ENCODE measurements at places on chromosomes 5 and 9. TPM values are rescaled to one million over a fixed set of nuclear protein-coding genes. Genes with fewer than 3 reads are reported as not detected.

- no peak overlapping the region for H3K4me3 ChIP-seq
- no peaks in the 10 kb centered on the region for H3K27me3 ChIP-seq
- no peaks in the 10 kb centered on the region for H3K4me1 ChIP-seq
- DNase-seq, result peak; percentile 21
- no peak overlapping the region for H3K27ac ChIP-seq
- H3K36me3 ChIP-seq, result no peaks in the 10 kb centered on the region
These were observed 36.1 kb downstream of the TMC1 start for GRCh38 chr9:72557549-72557948.

DNA sequence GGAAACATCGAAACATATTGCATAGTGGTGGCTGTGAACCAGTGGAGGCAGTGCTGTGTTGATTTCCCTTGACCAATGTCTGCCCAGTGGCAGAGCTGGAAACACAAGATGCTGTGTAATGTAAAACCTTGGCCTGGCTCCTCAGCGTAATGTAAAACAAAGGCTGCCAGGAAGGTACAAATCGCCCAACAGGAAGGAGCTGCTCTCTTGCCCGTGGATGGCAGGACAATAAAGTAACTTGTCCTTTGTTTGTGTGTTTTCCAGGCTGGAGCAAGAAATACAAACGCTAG is 143.4 kb downstream of the PALM2AKAP2 start:
- no peak overlapping the region for H3K4me3 ChIP-seq
- peaks cover 7% of the 10 kb centered on the region for H3K4me1 ChIP-seq
- no peak for DNase-seq
- no peaks in the 10 kb centered on the region for H3K36me3 ChIP-seq
- no peaks in the 10 kb centered on the region for H3K27me3 ChIP-seq
- H3K27ac ChIP-seq, result no peak overlapping the region

SLC6A7 gene
- not detected for total RNA-seq

GRCh38 chr5:124650951-124651662 is 95.3 kb downstream of the ZNF608 start:
- no peaks in the 10 kb centered on the region for H3K36me3 ChIP-seq
- H3K4me1 ChIP-seq, result peaks cover 37% of the 10 kb centered on the region
- DNase-seq, result no peak

GRCh38 chr5:113546703-113547183 is 33.2 kb downstream of the YTHDC2 start:
- no peaks in the 10 kb centered on the region for H3K27me3 ChIP-seq
- H3K27ac ChIP-seq, result no peak overlapping the region
- H3K4me1 ChIP-seq, result no peaks in the 10 kb centered on the region
- H3K36me3 ChIP-seq, result peaks cover 46% of the 10 kb centered on the region

- no peak overlapping the region for H3K4me3 ChIP-seq
- no peak overlapping the region for H3K27ac ChIP-seq
- H3K36me3 ChIP-seq, result no peaks in the 10 kb centered on the region
- no peaks in the 10 kb centered on the region for H3K4me1 ChIP-seq
These were observed 491.1 kb downstream of the ENC1 start for GRCh38 chr5:74149395-74149794.

GRCh38 chr9:97487861-97488260 is 13.6 kb upstream of the TMOD1 start:
- H3K36me3 ChIP-seq, result peaks cover 27% of the 10 kb centered on the region
- no peak overlapping the region for H3K27ac ChIP-seq
- no peak for DNase-seq
- no peaks in the 10 kb centered on the region for H3K27me3 ChIP-seq

GRCh38 chr9:108095496-108095895 is 605.9 kb upstream of the KLF4 start:
- no peaks in the 10 kb centered on the region for H3K27me3 ChIP-seq
- no peak for DNase-seq
- H3K4me3 ChIP-seq, result no peak overlapping the region
- no peaks in the 10 kb centered on the region for H3K36me3 ChIP-seq

DNA sequence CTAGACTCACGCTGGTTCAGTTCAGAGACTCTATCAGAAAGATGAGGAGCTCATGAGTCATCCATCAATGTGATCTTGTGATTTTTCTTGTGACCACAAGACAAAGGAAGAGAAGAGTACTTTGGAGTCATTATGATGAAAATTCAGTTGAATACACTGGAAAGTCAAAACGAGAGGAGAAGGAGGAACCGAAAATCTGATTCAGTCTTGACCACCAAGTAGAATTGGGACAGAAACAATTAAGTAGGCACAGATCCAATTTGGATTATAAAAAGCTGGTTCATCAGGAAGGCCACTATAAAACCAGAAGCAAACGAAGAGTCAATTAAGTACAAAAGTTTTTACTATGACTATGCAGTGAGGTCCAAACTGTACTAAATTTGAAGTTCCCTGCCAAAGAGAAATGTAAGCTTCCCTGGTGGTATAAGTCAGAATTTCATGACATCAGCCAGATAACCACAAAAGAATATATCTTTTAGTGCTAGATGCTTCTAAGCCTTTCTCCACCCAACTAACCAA is 90.9 kb downstream of the THBS4 start:
- no peak for DNase-seq
- peaks cover 38% of the 10 kb centered on the region for H3K4me1 ChIP-seq
- H3K27me3 ChIP-seq, result no peaks in the 10 kb centered on the region
- H3K4me3 ChIP-seq, result no peak overlapping the region
- no peak overlapping the region for H3K27ac ChIP-seq
- H3K36me3 ChIP-seq, result peaks cover 6% of the 10 kb centered on the region

GRCh38 chr5:58188262-58188651 is 271.6 kb downstream of the PLK2 start:
- DNase-seq, result no peak
- no peak overlapping the region for H3K4me3 ChIP-seq

- no peak overlapping the region for H3K27ac ChIP-seq
- H3K4me1 ChIP-seq, result peaks cover 23% of the 10 kb centered on the region
- H3K4me3 ChIP-seq, result no peak overlapping the region
- no peaks in the 10 kb centered on the region for H3K36me3 ChIP-seq
- no peak for DNase-seq
These were observed 992 bp downstream of the LCNL1 start for GRCh38 chr9:136983656-136984314.

- no peak for DNase-seq
- peaks cover 4% of the 10 kb centered on the region for H3K36me3 ChIP-seq
- no peak overlapping the region for H3K4me3 ChIP-seq
These were observed 22.1 kb downstream of the LRRC70 start for GRCh38 chr5:62600560-62601252.

ENHO gene
- 0.45 TPM for total RNA-seq

DNA sequence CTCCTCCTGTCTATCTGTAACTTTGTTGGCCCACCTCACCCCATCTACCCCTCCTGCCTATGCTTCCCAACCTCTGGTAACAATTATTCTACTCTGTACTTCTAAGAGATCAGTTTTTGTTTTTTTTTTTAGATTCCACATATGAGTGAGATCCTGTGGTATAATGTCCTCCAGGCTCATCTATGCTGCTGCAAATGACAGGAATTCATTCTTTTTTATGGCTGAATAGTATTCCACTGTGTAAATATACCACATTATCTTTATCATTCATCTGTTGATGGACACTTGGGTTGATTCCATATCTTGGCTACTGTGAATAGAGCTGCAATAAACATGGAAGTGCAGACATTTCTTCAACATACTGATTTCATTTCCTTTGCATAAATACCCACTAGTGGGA is 8.0 kb upstream of the NPR2 start:
- H3K27ac ChIP-seq, result no peak overlapping the region
- no peak overlapping the region for H3K4me3 ChIP-seq
- DNase-seq, result no peak
- H3K27me3 ChIP-seq, result no peaks in the 10 kb centered on the region

GGTA1 gene
- not detected for total RNA-seq

DNA sequence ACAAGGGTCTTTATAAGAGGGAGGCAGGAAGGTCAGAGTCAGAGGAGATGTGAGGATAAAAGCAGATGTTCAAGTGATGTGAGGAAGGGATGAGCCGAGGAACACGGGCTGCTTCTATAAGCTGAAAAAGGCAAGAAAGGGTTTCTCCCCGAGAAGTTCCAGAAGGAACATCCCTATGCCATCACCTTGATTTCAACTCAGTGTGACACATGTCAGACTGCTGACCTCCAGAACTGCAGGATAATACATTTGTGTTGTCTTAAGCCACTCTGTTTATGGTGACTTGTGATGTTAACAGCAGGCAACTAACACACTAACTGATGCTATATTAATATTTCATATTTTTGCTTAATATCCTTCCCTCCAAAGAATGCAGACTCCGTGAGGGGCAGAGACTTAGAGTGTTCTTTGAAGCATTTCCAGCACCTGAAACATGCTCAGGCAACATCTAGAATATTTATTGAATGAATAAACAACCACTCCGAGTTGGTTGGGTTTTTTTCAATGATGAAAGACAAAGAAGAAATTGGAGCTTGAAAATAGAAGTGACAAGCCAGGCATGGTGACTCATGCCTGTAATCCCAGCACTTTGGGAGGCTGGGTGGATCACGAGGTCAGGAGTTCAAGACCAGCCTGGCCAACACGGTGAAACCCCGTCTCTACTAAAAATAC is 77.6 kb upstream of the ADRA1B start:
- H3K4me1 ChIP-seq, result no peaks in the 10 kb centered on the region
- H3K27ac ChIP-seq, result no peak overlapping the region
- H3K4me3 ChIP-seq, result no peak overlapping the region
- no peaks in the 10 kb centered on the region for H3K36me3 ChIP-seq

GRCh38 chr5:153690236-153690635 is 199.8 kb downstream of the GRIA1 start:
- H3K27ac ChIP-seq, result no peak overlapping the region
- no peak for DNase-seq
- H3K4me3 ChIP-seq, result no peak overlapping the region
- H3K27me3 ChIP-seq, result no peaks in the 10 kb centered on the region

SLC6A18 gene
- not detected for total RNA-seq

DNA sequence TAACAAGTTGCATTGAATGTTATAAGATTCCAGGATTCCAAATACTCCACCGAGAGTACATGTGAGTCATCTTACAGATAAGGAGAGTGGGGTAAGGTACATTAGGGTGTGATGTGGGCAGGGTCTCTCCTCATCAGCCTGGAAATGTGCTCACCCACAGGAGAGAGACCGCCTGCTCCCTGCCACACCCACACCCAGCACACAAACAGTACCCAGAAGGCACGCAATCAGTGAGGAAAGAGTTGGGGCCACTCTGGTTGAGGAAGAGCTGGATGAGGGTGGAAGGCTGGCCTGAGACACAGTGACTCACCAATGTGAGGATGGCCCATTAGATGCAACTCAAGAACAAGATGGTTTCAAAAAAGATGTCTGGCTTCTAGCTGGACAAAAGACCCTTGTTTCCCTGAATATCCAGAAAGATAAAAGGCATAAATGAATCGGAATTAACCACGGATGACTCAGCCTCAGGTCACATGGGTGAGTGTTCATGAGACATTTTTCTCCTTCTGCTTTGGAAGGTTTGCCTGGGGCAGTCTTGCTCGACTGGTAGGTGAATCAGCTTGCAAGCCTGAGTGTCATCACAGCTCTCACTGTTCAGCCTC is 51.1 kb upstream of the LHFPL2 start:
- H3K36me3 ChIP-seq, result no peaks in the 10 kb centered on the region
- no peak overlapping the region for H3K4me3 ChIP-seq
- no peak for DNase-seq
- H3K4me1 ChIP-seq, result no peaks in the 10 kb centered on the region
- no peak overlapping the region for H3K27ac ChIP-seq

DEPDC1B gene
- total RNA-seq, result 0.60 TPM

DOCK8 gene
- 126 TPM for total RNA-seq

CDH9 gene
- not detected for total RNA-seq

DNA sequence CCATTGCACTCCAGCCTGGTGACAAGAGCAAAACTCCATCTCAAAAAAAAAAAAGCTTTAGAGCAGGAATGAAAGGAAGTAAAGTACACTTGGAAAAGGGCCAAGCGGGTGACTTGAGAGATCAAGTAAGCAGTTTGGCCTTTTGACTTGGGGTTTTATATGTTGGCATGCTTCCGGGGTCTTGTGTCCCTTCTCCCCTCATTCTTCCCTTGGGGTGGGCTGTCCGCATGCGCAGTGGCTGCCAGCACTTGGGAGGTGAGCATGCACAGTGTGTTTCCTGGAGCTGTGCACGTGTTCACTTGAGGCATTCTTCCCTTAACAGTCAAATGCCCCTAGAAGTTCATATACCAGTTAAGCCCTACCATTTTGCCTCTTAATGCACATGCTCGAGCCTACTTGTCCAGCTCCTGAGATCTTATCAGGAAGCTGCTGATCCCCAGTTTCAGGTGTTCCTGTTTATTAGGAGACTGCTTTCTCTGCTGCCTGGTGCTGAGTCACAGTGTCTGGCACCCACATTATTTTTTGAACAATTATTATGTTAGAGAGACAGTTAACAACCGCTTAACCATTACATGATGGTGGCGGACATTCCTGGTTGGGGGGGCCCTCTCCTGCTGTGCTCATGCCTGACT is 32.6 kb upstream of the PRRC2B start:
- no peaks in the 10 kb centered on the region for H3K27me3 ChIP-seq
- no peaks in the 10 kb centered on the region for H3K36me3 ChIP-seq
- H3K4me3 ChIP-seq, result no peak overlapping the region

DNA sequence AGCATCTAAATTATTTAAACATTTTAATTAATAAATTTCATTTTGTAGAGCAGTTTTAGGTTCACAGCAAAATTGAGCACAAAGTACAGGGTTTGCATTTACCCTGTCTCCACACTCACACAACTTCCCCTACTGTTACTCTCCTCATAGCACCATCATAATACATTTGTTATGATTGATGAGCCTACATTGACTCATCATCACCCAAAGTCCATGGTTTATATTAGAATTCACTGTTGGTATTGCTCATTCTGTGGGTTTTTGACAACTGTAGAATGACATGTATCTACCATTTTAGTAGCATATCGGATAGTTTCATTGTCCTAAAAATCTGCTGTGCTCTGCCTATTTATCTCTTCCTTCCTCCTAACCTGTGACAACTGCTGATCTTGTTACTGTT is 411.1 kb upstream of the MPDZ start:
- H3K27ac ChIP-seq, result no peak overlapping the region
- H3K4me3 ChIP-seq, result no peak overlapping the region
- H3K36me3 ChIP-seq, result no peaks in the 10 kb centered on the region
- no peaks in the 10 kb centered on the region for H3K27me3 ChIP-seq

AQP7 gene
- total RNA-seq, result 0.27 TPM

DBH gene
- 1.8 TPM for total RNA-seq

- no peaks in the 10 kb centered on the region for H3K4me1 ChIP-seq
- H3K27ac ChIP-seq, result no peak overlapping the region
- DNase-seq, result peak; percentile 52
- no peaks in the 10 kb centered on the region for H3K36me3 ChIP-seq
- H3K4me3 ChIP-seq, result no peak overlapping the region
These were observed 60.7 kb downstream of the HRH2 start for GRCh38 chr5:175718401-175719108.

DNA sequence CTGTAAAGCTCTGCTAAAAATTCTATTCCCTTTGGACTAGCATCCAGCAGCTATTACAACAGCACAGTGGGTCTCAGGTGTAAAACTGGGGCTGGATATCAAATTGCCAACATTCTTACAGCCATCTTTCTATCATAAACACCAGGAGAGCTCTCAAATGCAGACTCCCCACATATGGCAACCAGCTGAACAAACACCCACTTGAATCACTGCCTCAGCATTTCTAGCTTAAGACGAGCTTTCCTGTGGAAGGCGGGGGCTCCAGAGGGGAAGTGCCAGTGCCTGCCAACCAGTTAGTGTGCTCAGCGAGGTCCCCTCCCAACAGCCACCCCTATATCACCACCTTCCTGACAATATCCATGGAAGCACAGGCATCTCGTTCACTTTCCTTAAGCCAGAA is 62.2 kb downstream of the IPPK start:
- H3K4me1 ChIP-seq, result no peaks in the 10 kb centered on the region
- H3K27me3 ChIP-seq, result no peaks in the 10 kb centered on the region
- H3K27ac ChIP-seq, result no peak overlapping the region
- no peak overlapping the region for H3K4me3 ChIP-seq
- H3K36me3 ChIP-seq, result peaks cover 10% of the 10 kb centered on the region

GRCh38 chr9:98453589-98454311 is 198.3 kb upstream of the TBC1D2 start:
- no peaks in the 10 kb centered on the region for H3K4me1 ChIP-seq
- H3K36me3 ChIP-seq, result no peaks in the 10 kb centered on the region
- H3K4me3 ChIP-seq, result no peak overlapping the region
- no peak for DNase-seq
- no peak overlapping the region for H3K27ac ChIP-seq
